ENCODE measurements at places on chromosomes 13 and 19.

DNA sequence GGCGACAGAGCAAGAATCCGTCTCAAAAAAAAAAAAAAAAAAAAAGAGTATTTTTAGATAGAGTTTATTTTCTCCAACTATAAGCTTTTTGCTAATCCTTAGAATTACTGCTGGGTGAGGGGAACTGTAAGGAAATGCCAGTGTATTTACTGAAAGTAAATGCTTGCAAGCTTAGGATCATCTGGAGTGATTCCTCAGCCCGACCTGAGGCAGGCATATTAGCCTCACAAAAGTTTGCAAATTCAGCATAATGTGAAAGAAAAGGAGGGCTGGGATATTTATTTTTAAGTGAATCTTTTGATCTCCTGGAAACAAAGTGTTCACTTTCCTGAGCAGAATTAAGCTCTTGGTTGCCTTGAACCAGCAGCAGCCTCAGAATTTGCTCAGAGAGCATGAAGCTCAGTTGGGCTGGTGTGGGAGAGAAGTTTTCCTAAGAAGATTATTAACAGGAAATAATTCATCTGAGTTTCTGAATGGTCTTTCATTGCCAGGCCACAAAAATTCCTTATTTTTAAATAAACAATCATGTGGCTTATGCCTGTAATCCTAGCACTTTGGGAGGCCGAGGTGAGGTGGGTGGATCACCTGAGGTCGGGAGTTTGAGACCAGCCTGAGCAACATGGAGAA lies 24.7 kb upstream of the SPATA13 start:
- no peak for DNase-seq

GRCh38 chr19:4633140-4633967 lies 6.0 kb upstream of the TNFAIP8L1 start:
- no peak for DNase-seq

GRCh38 chr19:36082916-36083315 lies 28.0 kb upstream of the OVOL3 start:
- DNase-seq = no peak

GRCh38 chr13:110983241-110983640 lies 68.4 kb upstream of the ANKRD10 start:
- DNase-seq = no peak

GRCh38 chr13:96860882-96861281 lies 133.4 kb downstream of the OXGR1 start:
- DNase-seq = no peak

DNA sequence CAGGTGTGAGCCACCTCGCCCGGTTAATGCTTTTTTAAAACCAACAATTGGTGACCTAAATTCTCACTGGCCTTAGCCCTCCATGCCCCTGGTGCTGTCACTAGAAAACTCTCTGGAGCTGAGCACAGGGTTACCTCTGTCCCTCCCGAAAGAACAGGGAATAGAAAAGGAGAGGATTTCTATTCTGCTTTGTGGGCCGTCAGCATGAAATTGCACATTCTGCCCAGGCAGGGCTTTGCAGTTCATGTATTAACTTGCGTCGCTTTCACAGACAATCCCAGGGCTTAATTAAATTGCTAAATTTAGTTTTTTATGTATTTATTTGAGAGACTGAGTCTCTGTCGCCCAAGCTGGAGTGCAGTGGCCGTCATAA lies 583 bp upstream of the ZNF480 start:
- DNase-seq = no peak

DNA sequence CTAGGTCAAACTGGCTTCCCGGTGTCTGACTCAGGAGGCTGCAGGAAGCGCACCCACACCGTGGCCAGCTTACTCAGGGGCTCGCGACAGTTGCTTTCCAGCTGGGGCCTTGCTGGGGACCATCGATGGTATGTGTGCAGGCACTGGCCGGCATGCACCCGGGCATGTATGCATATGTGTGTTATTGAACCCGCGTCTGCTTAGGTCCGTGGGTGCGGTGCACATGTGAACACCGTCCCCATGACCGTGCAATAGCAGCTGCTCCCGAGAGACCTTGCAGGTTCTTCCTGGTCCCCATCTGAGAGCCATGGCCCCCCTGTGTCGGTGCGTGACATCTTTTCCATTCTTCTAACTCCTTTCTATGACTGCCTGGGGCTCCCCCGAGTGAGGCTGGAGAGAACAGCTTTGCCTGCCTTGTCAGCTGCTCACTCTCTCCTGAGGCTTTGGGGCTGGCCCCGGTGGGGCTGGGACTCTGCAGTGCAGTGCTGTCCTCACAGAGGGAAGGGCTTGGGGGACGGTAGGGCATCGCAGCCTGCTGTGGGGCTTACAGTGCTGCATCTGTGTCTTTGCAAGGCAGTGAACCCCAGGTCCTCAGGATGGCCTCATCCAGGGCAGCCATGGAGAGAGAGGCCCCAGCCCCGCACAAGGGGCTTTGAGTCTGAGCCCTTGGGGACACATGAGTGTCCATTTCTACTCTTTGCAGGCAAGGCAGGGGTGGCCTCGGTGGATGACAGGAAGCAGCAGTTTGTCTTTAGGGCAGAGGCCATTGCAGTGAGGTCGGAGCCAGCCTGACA lies 65.1 kb downstream of the CHST8 start:
- DNase-seq = no peak

DNA sequence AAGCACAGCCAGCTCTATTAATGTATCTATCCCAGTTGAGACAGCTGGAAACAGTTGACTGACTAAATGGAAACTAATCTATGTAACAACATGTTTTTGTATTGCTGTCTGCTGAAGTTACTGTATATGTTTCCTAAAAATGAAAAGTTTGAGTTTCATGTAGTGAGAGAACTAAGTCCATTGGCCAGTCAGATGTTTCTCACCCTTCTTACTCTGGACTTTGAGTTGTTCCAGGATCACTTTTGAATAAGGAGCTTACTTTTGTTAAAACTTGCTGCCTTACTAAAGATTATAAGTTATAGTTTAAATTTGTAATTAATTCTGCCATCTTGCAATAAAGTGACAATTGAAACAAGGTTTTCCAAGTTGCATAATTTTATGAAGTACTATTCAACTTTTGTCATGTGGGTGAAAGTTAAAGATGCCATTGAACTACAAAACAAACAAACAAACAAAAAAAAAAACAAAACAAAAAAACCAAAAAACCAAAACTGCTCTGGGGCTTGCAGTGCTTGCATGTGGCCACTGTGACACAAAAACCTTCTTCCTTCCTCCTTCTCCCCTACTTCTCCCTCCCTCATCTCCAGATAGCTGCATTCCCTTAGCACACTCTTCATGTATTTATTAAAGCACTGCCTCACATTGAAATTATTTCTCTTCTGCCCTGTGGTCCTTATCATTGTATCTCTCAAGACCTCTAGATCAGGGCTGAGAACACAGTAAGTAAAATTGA lies 15.3 kb downstream of the WDFY2 start:
- DNase-seq = no peak

GRCh38 chr13:31922724-31923123 lies 108.8 kb upstream of the FRY start:
- DNase-seq = no peak

DNA sequence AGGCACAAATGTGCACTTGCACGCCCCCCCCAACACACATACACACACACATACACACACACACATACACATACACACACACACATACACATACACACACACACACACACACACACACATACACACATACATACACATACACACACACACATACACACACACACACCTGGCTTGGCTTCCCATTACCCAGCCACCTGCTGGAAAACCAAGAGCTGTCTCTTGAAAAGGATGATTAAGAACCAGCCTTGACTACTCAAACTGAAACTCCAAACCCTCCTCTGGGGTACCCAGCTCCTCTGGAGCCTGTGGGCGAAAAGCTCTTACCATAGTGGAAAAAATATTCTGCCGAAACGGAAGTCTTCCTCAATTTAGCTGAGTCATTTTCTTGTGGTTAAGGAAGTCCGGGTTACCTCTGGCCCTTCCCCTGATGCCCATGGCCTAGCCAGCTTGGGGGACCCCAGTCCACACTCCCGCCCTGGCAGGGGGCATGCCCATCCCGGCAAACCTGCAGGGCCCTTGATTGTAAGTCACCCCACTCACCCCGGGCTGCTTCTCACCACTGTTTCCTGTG lies 21.9 kb downstream of the CEBPA start:
- DNase-seq = no peak

- no peak for DNase-seq
These were observed 1.7 kb upstream of the PTGER1 start for GRCh38 chr19:14476673-14477401.

DNA sequence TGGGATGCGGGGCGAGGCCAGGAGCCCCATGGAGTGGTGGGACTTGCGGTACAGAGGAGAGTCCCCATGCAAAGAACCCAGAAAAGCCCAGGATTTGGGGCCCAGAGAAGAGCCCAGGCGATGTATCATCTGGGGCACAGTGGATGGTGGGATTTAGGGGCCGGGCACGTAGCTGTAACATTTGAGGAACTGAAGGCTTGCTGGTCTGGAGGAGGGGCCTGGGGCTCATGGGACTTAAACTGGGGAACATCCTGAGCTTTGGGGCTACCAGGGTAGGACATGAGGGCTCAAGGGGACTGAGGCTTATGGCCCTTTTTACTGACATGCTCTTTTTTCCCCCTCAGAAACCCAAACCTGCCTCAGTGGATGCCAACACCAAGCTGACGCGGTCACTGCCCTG lies 13.5 kb downstream of the MED25 start:
- DNase-seq = no peak

- DNase-seq = no peak
These were observed 31.5 kb upstream of the MIER2 start for GRCh38 chr19:376111-376470.

DNA sequence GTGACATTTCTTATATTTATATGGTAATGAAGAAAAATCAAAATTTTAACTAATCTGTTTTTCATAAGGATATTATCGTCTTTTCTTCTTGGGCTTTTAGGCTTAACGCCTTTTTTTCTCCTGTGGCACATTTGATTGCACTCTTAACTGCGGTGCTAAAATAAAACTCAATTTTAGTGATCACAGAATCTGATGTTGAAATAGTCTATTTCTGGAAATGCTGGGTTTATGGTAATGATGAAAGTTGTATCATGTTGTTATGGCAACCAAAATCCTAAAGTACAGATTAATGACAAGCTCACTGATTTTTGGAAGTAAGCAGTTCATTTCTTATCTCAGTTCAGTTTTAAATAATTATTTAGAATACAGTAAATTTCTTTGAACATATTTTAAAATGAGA lies 85.3 kb downstream of the COG6 start:
- no peak for DNase-seq

All from HAP-1 (cell line).